ENCODE measurements at places on chromosomes 13 and 19. TPM values are rescaled to one million over a fixed set of nuclear protein-coding genes. Genes with fewer than 3 reads are reported as not detected.

Gene ATP4B
- not detected for total RNA-seq

DNA sequence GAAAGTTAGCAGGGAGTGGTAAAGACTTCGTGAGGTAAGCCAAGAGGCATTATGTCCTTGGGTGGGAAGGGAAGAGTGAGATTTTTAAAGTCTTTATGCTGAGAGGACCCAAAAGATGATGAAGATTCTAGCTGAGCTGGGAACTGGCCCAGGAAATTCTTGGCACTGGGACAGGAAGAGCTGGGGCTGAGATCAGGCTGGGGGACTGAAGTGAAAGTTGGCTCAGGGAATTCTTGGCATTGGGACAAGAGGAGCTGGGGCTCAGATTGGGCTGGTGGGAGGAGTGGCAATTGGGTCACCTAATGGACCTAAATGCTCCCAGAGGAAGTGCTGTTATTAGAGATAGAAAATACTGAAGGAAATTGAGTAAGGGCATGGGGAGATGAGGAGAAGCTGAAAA, 8.8 kb downstream of the SCEL start:
- no peaks in the 10 kb centered on the region for H3K36me3 ChIP-seq
- no peak for DNase-seq
- no peak overlapping the region for H3K27ac ChIP-seq

DNA sequence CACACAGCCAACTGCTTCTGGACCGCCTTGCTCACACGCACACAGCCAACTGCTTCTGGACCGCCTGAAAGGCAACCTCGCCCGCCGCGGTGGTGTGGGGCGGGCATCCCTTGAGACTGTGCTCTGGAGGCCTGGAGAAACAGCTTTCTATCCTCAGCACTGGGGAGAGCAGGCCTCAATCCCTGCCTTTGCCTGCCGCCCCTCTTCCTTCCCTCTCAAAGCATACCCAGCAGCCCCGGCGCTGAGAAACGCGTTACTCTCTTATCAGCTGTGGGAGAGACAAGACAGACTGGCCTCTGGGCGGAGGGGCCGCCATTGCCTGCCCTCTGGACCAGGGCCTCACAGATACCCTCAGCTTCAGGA, 2.9 kb downstream of the LIPE start:
- no peak for DNase-seq
- H3K27me3 ChIP-seq: no peaks in the 10 kb centered on the region
- no peak overlapping the region for H3K27ac ChIP-seq
- peaks cover 40% of the 10 kb centered on the region for H3K4me1 ChIP-seq

Gene ANGPTL8
- total RNA-seq: not detected

DNA sequence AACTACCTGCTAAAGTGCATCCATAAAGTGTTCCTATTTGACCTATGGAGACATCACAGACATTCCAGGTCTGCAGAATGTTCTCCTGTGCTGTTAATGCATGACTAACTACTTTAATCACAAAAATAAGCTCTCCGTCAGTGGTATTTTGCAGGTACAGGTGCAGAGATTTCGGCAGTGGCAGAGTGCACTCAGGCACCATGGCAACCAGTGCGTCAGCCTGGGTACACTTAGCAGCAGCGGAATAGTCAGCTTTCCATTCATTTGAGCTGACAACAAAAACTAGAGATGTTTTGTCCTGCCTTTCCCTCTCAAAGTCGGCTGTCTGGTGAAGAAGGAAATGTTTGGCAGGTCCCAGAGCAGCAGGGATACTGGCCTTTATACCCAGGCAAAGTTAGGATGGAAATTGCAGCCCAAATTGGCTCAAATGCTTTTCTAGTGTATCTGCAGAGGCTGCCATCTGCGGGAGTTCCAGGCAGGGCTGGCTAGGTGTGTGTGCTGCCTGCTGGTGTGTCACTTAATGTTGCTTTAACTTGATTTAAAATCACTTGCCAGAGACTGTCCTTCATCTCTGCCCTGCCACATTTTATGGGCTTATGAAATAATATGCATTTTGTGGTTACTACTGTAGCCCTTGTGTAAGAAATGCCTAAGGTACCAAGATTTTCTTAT, 195.8 kb downstream of the RAP2A start:
- peaks cover 9% of the 10 kb centered on the region for H3K27me3 ChIP-seq
- H3K36me3 ChIP-seq: no peaks in the 10 kb centered on the region
- no peak for DNase-seq
- H3K4me3 ChIP-seq: no peak overlapping the region
- no peaks in the 10 kb centered on the region for H3K4me1 ChIP-seq

Gene KLK15
- not detected for total RNA-seq

GRCh38 chr13:36000028-36000427, 131.2 kb downstream of the DCLK1 start:
- H3K4me1 ChIP-seq: no peaks in the 10 kb centered on the region
- no peak for DNase-seq
- H3K27me3 ChIP-seq: no peaks in the 10 kb centered on the region
- H3K36me3 ChIP-seq: no peaks in the 10 kb centered on the region

Gene ZNF93
- total RNA-seq: 22.3 TPM

DNA sequence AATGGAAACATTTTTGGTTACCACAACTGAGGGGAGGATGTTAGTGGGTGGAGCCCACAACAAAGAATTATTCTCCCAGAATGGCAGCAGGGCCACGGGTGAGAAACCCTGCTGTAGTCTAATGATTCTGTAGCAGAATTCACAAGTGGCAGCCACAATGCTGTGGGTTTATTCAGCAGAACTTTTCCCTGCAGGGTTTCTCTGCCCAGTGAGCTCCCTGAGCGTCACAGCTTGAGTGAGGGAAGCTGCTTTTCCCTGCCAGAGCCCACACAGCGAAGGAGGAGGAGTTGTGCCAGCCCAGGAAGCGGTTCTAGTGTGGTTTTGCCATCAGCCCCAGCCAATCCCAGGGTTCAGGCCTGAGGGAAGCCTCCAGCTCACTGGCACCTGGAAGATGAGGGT, 4.4 kb downstream of the ATP12A start:
- H3K36me3 ChIP-seq: no peaks in the 10 kb centered on the region
- H3K4me1 ChIP-seq: peaks cover 31% of the 10 kb centered on the region
- no peak overlapping the region for H3K27ac ChIP-seq
- H3K4me3 ChIP-seq: no peak overlapping the region

Gene PCSK4
- total RNA-seq: 3.9 TPM

Gene FGF22
- not detected for total RNA-seq

- H3K4me1 ChIP-seq: no peaks in the 10 kb centered on the region
- peaks cover 40% of the 10 kb centered on the region for H3K27me3 ChIP-seq
- no peak overlapping the region for H3K4me3 ChIP-seq
- DNase-seq: no peak
Observed at GRCh38 chr13:39210961-39211534, 172.8 kb downstream of the NHLRC3 start.

- H3K4me3 ChIP-seq: no peak overlapping the region
- no peak for DNase-seq
- H3K4me1 ChIP-seq: no peaks in the 10 kb centered on the region
Observed at GRCh38 chr13:81133066-81133465, 792.1 kb upstream of the SPRY2 start.

Gene ZNF844
- total RNA-seq: 5.5 TPM

DNA sequence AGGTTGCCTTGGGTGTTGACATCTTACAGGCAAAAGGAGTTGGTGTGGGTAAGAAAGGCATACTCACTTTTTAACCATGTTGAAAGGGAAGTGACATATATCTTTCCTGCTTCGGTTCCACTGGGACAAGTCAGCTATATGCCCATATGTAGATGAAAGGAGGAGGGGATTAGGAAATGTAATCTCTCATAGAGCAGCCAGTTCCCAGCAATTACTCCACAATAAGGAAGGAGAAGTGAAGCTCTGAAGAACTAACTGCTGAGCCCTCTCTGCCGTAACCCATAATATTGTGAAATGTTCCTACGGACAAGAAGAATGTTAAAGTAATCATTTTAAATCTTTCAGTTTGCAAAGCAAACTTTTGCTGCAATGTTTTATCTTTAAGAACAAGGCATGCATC, 82.2 kb downstream of the EDNRB start:
- H3K36me3 ChIP-seq: no peaks in the 10 kb centered on the region
- H3K27me3 ChIP-seq: no peaks in the 10 kb centered on the region
- DNase-seq: no peak
- H3K4me1 ChIP-seq: no peaks in the 10 kb centered on the region

Gene AKT1S1
- 16.1 TPM for total RNA-seq

Gene KIR3DL1
- not detected for total RNA-seq

Gene ZNF440
- total RNA-seq: 7.7 TPM

GRCh38 chr19:40621966-40622772, 21.0 kb downstream of the LTBP4 start:
- H3K36me3 ChIP-seq: peaks cover 51% of the 10 kb centered on the region
- peaks cover 16% of the 10 kb centered on the region for H3K4me1 ChIP-seq
- no peaks in the 10 kb centered on the region for H3K27me3 ChIP-seq
- H3K4me3 ChIP-seq: no peak overlapping the region
- DNase-seq: no peak

DNA sequence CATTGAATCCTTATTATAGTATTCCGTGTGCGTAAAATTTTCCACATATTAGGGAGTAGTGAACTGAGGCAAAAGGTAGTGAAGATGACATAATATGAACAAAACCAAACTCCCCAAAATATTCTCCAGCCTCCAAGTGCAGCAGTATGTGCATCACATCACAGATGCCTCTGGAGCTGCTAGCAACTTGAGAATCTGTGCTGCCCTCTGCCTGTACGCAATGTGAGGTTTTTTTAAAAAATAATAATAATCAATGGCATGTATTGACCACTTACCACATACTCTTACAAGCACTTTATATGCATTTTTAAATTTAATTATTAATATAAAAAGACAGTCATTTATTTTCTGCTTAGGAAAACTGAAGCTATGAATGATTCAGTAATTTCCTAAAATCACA, 583.0 kb upstream of the SPRY2 start:
- DNase-seq: no peak
- no peaks in the 10 kb centered on the region for H3K36me3 ChIP-seq
- H3K4me1 ChIP-seq: no peaks in the 10 kb centered on the region
- H3K4me3 ChIP-seq: no peak overlapping the region
- H3K27ac ChIP-seq: no peak overlapping the region

- H3K36me3 ChIP-seq: peaks cover 8% of the 10 kb centered on the region
- H3K27ac ChIP-seq: no peak overlapping the region
- peaks cover 18% of the 10 kb centered on the region for H3K4me1 ChIP-seq
- peak overlapping the region; percentile 42 for H3K4me3 ChIP-seq
Observed at GRCh38 chr19:45153339-45154063, 7.3 kb downstream of the NKPD1 start.

DNA sequence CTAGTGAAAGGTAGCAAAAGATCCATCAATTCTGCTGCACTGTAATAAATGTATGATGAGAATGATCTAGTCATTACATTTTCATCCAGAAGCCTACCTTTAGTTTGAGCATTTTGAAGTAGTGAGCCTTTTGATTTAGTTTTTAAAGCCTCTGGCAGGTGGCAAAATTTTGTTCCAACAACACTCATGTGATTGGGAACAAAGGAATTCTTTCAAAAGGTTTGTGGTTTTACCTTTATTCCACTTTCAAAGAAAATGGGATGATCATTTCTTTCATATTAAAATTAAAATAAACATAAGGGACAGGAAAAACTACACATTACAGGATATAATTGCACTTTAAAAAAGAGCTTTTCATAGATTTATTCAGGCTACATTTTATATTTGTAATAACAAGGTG, 260.2 kb downstream of the DACH1 start:
- no peak overlapping the region for H3K4me3 ChIP-seq
- H3K27ac ChIP-seq: no peak overlapping the region
- no peaks in the 10 kb centered on the region for H3K36me3 ChIP-seq
- DNase-seq: no peak

Gene ZIK1
- total RNA-seq: 5.3 TPM

Gene S1PR2
- 8.1 TPM for total RNA-seq

- H3K27me3 ChIP-seq: peaks cover 4% of the 10 kb centered on the region
- peaks cover 3% of the 10 kb centered on the region for H3K4me1 ChIP-seq
- DNase-seq: no peak
- no peak overlapping the region for H3K4me3 ChIP-seq
Observed at GRCh38 chr19:8045872-8046568, 6.5 kb upstream of the CCL25 start.

GRCh38 chr19:2053601-2054389, 2.8 kb upstream of the MKNK2 start:
- peak overlapping the region; percentile 51 for H3K27ac ChIP-seq
- no peak overlapping the region for H3K4me3 ChIP-seq
- H3K36me3 ChIP-seq: peaks cover 6% of the 10 kb centered on the region
- H3K4me1 ChIP-seq: peaks cover 53% of the 10 kb centered on the region
- no peaks in the 10 kb centered on the region for H3K27me3 ChIP-seq

DNA sequence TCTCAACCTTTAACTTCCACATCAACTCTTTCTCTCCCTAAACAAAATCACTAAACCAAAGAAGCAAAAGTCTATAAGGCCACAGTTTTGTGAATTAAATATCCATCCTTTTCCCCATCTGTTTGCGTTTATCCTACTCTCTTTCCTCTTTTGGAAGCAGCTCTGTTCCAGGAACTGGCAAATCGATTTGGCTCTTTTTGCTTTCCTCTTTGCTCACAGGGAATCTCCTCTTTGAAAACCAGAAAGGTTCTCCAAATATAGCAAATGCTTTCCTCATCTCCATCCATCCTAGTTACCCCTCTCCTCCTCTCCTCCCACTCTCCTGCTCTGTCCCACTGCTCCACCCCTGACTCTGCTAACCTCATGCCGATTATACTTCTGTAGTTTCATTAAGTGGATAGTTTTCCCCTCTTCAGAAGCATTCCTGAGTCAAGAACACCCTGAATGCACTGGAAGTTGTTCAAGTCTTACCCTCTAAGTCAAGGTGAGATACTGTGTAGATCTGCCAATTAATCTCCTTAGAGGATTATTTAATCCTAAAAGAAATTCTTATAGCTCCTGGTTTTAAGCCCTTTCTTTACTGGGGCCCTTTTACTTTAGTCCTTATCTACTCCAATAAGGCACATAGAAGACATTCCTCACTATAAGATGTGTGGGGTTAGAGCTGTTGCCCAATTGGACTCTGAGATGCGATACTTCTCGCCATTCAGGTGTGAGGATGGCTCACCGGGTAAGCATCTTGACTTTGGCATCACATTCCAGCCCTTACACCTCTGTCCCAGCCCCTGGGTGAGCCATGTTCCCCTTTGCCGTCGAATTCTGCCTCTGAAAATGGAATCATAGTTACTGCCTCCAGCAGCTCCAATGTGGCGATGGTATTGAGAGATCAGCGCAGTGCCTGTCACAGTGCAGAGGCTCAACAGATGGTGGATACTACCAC, 67.6 kb downstream of the COL4A2 start:
- H3K4me1 ChIP-seq: no peaks in the 10 kb centered on the region
- H3K27ac ChIP-seq: no peak overlapping the region
- no peak overlapping the region for H3K4me3 ChIP-seq
- no peak for DNase-seq
- peaks cover 40% of the 10 kb centered on the region for H3K27me3 ChIP-seq
- no peaks in the 10 kb centered on the region for H3K36me3 ChIP-seq

Measured in activated CD4-positive, alpha-beta T cell treated with anti-CD3 and anti-CD28 coated beads for 36 hours (primary cell).